ENCODE measurements at places on chromosomes 2 and 18.

DNA sequence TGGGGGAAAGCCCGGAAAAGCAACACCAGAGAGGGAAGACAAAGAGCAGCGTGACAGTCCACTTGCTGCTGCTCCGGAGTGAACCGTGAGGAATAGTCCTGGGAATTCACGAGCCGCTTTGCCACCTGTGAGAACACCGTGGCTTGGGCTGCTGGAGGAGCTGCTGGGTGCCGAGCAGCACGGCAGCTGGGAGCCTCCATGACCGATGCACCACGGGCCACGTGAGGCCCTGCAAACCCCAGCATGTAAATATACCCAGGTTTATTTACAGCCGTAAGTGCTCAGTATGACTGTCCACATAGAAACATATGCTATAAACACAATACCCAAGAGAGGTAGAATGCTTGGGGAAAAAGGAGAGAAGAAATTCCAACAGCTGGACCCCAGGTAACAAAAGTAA is 65.1 kb downstream of the SMIM21 start:
- no peak for DNase-seq

DNA sequence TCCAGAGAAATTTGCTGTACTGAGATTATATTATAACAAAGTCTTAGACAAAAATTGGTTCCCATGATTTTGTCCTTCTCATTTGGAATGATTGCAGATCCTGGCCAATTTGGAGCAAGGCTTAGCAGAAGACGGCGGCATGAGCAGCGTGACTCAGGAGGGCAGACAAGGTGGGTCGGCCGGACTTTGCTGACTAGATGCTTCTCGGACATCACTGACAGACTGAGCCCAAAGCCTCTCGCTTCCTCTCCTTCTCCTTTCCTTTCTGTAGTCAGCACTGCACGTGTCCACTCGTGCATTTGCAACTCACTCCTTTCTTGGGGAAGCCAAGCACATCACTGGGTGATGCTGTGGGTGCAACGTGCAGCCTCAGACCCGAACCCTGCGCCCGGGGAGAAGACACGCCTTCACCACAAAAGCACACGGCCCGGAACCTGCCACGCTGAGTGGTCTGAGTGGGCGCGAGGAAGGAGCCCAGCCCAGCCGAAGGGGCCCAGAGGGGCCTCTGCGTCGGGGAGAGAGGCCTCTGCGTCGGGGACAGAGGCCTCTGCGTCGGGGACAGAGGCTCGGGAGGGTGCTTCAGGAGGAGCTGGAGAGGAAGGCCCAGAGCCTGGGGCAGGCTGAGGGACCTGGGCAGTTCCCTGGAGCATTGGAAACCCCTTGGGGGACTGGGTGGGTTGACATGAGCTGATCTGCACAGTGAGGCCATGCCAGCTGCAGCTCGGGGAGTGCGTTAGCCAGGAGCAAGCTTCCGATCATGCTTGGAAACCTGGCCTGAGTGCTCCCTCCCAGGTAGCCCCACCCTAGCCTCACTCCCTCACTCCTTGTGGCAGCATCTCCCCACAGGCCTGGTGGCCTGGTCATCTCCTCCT is 61.6 kb downstream of the ADI1 start:
- no peak for DNase-seq

- DNase-seq, result no peak
Measured at GRCh38 chr18:30927042-30927441, 115.5 kb downstream of the DSC3 start.

DNA sequence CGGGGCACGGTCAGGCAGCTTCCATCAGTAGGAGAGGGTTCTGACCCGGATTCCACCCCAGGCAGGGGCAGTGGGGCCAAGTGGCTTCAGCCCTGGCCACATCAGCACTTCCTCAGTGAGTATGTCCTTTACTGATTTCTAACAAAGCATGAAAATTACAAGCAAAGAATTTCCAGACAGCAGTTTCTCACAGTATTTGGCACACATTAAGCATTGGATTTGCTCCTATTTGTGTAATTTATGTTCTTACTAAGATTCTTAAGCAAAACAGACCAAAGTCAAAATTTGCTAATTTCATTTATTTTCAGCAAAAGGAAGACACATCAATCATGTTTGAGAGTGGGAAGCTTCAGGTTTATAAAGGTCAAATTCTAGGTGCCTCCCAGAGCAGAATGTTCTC is 73.3 kb upstream of the NFATC1 start:
- no peak for DNase-seq

DNA sequence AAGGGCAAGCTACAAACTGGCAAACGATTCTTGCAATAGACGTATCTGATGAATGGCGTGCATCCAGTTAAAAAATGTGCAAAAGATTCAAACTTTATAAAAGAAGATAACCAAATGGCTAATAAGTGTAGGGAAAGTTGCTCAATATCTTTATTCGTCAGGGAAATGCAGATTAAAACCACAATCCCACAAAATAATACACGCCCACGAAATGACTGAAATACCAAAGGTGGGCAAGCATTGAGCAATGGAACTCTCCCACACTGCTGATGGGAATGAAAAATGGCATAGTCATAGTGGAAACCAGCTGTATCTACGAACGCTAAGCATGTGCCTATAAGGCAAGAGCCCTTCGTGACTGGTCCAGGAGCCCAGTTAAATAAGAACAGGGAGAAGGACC is 168.6 kb upstream of the SIX2 start:
- no peak for DNase-seq

GRCh38 chr2:111202266-111203040 is 81.7 kb downstream of the BCL2L11 start:
- no peak for DNase-seq

DNA sequence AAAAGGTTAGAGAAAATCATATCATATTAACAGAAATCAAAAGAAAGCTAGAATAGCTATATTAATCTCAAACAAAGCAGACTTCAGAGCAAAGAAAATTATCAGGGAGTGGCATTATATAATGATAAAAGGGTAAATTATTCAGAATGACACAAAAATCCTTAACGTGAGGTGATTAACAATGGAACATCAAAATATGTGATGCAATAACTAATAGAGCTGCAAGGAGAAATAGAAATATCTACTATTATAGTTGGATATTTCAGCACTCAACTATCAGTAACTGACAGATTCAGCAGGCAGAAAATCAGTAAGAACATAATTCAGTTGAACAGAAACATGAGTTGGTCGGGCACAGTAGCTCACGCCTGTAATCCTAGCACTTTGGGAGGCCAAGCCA is 275.1 kb upstream of the FSIP2 start:
- DNase-seq, result no peak

DNA sequence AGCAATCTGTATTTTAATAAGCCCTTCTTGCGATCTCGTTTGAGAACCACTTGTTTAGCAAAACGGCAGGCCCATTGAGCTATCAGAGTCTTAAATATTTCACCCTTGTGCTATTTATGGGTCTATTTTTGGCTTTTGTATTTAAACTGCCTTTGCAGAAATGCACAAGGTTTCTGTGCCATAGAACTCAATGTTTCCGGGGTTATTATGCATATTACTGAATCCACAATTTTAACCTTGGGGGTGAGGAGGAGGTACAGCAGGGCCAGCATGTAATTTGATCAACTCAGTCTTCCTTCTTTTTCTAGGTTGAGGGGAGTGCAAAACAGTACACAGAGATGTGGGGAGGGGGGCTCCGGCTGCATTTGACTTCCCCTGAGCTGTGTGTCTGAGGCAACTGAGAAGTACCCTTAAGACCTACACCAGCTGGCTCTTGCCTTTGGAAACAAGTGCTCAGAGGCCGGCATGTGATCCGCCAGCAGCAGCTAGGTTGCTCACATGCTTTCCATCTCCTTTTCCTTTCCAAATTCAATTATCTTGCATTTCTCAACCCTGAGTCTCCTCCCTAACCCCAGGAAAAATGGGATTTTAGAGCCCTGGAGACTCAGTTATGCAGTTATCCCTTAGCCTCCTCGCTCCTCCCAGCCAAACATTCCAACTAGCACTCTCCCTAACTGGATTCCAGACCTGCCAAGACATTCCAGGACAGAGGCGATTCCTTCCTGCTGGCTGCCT is 103.0 kb downstream of the HNRNPLL start:
- no peak for DNase-seq

DNA sequence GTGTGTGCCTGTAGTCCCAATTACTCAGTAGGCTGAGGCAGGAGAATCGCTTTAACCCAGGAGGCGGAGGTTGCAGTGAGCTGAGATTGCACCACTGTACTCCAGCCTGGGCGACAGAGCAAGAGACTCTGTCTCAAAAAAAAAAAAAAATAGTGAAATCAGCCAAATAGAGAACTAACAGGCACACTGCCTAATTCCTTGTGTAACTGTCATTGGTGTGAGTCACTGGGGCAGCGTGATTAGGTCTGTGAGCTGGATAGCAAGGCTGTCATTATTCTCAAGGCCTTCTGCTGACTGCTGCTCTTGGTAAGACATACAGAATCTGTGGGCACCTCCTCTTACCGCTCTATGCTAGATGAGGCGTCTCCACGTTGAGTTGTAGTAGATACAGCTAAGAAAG is 270.3 kb downstream of the NEDD4L start:
- DNase-seq, result no peak

GRCh38 chr2:16546128-16546754 is 119.4 kb downstream of the CYRIA start:
- no peak for DNase-seq

DNA sequence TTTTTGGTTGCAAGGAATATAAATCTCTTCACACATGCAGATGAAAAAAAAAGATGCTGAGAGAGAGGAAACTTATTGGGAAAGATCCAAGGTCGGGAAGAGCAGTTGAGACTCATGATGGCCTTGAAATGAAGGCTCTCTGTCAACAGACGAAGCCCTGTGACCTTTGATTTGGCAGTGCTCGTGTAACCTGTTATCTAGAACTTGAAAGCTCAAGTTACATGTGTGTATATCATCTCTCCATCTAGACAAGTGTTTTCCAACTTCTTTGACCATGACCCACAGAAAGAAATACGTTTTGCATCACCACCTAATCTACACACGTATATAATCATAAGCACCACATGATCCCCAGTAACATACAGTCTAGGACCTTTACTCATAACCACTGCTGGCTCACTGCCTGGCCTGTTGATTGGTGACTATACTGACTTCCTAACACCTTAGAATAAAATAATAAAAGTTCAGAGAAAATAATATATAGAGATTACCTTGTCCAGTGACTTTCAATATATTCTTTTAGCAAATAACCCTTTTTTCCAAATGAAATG is 319.0 kb upstream of the PKDCC start:
- no peak for DNase-seq

- no peak for DNase-seq
Measured at GRCh38 chr2:100192825-100193224, 50.4 kb upstream of the AFF3 start.

DNA sequence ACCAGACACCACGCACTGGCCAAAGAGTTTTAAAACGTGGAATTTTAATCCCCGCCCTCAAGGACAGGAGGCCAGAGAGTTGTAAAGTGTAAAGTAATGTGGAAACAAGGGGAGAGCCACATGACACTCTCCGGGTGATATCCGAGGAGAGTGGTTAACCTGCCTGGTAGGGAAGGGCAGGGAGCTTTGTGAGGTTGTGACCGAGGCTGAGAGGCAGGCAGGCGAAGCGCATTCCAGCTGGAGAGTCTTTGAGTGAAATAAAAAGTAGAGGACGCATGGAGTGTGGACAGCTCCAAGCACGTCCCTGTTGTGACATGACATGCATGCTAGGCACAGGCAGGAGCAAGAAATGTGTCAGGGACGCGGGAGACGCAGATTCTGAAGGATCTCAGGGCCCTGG is 539.5 kb downstream of the RNF144A start:
- no peak for DNase-seq

DNA sequence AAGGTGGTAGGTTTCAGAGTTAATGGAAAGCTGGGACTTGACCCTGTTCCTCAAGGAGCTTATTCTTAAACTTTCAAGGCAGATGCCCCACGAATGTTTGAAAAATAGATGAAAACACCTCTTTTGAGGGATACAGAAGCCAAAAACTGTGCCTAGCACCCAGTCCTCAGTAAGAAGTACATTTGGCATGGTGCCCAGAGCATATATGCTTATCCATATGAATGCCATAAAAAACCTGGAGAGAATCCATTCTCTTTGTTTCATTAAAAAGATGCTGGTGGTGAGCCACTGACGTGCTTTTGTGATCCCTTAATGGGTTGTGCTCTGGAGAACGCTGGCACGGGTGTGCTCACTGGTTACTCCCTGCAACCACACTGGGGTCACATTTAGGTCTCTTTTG is 69.0 kb downstream of the IL1R2 start:
- no peak for DNase-seq

DNA sequence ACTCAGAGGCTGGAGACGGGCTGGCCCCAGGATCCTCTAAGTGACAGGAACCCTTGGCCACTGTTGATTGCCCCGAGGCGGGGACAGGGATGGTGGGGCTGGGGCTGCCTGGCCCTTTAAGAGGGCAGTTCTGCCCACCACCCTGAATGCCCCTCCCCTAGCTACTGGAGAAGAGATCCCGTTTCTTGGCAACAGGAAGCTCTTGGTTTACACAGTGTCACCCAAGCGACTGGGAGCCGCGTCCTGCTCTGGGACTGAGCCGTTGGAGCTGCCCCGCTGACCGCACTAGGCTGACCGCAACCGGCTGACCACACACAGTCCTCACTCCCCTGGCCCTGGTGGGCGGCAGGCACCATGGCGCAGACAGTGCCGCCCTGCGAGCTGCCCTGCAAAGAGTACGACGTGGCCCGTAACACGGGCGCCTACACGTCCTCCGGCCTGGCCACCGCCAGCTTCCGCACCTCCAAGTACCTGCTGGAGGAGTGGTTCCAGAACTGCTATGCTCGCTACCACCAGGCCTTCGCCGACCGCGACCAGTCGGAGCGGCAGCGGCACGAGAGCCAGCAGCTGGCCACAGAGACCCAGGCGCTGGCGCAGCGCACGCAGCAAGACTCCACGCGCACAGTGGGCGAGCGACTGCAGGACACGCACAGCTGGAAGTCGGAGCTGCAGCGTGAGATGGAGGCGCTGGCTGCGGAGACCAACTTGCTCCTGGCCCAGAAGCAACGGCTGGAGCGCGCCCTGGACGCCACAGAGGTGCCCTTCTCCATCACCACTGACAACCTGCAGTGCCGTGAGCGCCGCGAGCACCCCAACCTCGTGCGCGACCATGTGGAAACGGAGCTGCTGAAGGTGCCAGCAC is at the start of gene TEKT4:
TSS of gene TEKT4 (plus strand) at position 205 of the 862 bp plus-strand sequence. CDS start at position 355, 150 bp downstream.
- DNase-seq, result no peak

DNA sequence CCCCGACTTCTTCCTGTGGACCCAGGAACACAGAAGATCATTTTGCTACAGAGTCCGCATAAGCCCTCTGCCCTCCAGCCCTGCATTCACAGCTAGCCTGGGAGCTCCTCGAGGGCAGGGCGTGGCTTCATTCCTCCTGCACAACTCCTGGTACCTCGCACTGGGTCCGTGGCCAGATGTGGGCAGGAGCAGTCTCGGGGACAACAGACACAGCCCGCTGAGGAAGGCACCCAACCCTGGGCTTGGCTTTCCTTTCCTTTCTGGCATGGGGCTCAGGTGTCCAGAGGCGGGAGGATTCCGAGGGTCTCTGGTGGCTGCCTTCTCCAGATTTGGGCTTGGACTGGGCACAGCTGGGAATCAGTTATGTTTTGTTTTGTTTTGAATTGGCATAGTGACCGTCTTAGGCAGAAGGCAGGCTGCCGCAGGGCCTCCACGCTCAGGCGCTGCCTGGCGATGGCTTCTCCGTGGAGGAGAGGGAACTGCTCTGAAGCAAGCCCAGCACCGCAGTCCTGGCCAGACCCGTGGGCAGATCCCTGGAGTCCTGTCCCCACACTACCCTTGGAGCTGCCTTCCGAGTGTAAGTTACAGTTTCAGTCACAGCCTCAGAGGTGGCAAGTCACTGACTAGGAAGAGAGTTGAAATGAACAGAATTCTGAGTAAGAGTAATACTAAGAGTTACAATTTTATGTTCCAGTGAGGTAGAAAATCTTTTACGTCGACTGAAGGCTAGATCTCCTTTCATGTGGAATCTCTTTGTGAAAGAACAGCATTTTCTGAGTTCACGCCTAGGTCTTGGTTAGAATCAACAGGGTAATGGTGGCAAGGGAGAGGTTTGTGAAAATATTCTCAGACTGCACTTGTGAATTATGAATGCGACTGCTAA is 47.9 kb downstream of the LDLRAD4 start:
- no peak for DNase-seq
